Activated naive CD4-positive, alpha-beta T cell treated with anti-CD3 and anti-CD28 coated beads for 36 hours (primary cell): ENCODE measurements at places on chromosomes 3 and 15.

GRCh38 chr3:171844873-171845272, 1.7 kb downstream of the TMEM212 start:
- DNase-seq: no peak

GRCh38 chr3:72847282-72847681, 963 bp downstream of the SHQ1 start:
- no peak for DNase-seq

DNA sequence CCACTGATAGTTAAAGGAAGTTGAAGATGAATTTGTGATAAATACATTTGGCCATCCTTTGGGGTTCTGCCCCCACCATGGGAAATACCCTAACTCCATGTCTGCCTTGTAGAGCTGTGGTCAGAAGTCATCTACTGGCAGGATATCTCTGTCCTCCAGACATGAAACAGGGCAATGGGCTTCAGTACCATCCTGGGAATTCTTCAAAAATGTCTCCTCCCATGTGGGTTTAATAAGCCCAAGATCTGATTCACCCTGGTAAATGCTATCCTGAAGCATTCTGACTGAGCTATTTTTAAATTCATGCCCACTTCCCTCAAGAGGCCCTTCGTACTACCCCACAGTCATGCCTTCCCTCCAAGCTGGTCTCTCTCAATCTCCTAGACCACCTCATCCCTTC, 113.7 kb upstream of the SLC25A36 start:
- no peak for DNase-seq

DNA sequence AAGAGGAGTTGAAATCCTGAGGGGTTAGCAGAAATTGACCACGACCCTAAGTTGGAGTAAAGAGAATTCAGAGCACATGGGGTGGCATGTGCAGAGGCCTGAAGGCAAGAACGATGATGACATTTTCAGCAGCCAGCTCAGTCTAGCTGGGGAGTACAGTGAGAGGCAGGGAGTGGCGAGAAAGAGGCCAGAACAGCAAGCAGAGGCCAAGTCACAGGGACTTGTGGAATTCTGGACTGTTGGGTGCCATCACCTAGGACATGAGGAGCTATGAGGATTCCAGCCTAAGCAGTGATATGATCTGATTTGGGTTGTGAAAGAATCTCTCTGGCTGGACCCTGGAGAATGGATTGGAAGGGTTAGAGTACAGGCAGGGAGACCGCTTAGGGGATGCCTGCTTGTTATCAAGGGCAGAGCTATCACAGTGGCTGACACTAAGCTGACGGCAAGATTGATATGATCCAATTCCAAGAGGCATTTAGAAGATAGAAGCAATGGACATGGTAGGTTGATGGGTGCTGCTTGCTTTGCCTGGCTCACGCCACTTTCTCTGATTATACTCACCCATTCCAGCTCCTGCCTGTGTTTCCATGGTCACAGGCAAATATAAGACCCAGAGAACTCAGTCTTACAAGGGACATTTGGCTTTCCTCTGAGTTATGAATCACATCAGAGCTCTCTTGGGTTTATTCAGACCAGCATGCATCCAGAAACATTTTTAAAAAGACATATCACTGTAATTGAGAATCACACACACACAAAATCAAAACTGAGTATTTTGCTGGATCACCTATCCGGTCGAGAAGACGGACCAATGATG, 66.4 kb downstream of the LRTM1 start:
- no peak for DNase-seq

DNA sequence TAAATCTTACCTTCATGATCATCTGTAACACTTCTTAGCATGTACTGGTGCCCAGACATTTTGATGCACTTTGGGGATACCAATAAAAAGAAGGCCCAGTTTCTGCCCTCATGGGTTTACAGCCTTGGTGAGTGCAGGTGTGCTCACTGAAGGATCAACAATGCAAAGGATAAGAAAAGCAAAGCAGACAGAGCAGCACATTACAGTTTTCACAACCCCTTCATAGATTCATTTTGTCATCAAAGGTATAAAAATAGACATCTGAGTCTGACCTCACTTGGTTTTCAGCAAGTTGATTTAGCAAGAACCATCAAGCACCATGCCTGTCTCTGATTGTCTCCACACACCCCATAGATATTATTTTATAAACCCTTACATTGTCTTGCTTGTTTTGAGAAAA, 77.6 kb downstream of the BFSP2 start:
- DNase-seq: no peak

DNA sequence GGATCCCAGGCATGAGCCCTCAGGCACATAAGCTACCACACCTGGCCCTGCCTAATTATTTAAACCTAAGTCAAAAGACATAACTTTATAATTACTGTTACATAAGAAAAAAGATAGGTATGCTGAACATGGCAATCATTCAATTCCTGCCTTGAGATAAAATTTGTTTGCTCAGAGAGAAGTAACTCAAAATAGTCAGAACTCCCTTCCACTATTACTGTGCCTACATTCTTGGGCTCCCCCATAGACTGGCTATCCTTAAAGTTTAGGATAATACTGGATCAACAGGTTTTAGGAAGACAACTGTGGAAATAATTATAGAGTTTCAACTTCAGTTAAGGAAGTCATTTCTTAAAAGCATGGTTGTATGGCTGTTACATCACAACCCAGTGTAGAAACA, 9.9 kb downstream of the WDR53 start:
- DNase-seq: no peak

DNA sequence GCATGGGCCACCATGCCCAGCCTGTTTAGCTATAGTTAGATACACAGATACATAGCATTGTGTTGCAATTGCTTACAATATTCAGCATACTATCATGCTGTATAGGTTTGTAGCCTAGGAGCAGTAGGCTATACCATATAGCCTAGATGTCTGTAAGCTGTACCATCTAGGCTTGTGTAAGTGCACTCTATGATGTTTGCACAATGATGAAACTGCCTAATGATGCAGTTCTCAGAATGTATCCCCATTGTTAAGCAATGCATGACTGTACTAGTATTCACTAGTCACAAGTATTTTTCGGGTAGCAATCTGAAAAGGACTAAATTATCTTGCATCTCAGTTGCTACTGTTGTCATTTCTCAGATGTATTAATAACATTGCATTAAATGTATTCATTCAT, 16.0 kb downstream of the PIGB start:
- DNase-seq: no peak
